ENCODE measurements at places on chromosomes 7 and 10. TPM values are rescaled to one million over a fixed set of nuclear protein-coding genes. Genes with fewer than 3 reads are reported as not detected.

- DNase-seq = peak; percentile 77
These were observed 719 bp downstream of the DPY19L1 start for GRCh38 chr7:35036361-35037171.

DNA sequence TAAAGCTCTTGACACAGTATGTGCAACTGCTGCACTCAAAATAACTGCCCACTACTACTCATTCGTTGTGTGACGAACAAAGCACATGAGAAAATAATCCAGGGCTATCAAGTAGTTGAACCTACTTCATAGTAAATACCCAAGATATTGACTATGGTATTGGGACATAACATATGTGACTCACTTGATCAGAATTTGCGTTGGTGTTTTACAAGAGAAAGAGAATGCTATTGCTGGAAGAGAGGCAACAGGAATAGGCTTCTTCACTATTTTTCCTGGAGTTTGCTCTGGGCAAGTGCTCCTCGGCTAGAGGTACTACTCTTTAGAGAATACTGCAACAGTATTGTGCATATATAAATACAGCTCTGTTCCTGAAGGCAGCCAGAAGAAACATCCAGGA, 2.5 kb downstream of the DGKB start:
- DNase-seq = no peak

SMKR1 gene
- total RNA-seq = not detected

ELOVL3 gene
- total RNA-seq = not detected

- DNase-seq = no peak
These were observed 243.6 kb downstream of the SKIDA1 start for GRCh38 chr10:21281765-21282484.

- DNase-seq = no peak
These were observed 5.5 kb downstream of the PPA1 start for GRCh38 chr10:70227548-70228320.

DNA sequence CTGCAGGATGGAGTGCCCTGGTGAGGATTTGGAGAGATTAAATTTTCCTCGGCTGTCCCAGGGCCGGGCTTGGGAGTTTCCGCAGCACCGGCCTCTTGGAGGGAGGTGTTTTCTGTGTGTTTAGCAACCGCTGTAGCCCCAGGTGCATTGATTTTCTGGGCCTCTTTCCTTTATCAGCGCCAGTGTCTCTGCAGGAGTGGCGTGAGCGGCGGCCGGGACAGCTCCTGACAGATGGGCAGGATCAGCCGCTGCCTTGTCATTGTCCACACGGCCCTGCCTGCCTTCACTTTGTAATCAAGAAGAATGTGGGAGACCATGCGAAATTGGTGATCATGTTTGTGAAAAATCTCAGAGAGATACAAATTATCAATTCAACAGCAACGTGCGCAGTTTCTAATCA, 32.4 kb downstream of the NKX6-2 start:
- DNase-seq = no peak

DNA sequence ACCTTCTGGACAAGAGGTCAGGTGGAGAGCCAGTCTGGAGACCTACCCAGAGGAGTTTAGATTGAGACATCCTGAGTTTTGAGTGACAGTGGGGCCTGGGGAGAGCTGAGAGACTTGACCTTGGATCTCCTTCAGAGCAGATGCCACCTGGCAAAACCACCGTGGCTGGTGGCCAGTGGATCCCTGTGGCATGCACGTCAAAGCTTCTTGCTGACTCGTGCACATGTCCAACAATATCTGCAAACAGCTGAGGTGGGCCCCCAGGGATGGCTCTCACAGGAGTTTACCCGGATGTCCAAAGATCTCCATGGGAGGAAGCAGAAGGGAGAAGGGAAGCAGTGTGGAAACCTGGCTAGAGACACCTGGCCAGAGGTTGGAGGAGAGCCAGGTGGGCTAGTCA, 230.5 kb downstream of the FANK1 start:
- no peak for DNase-seq

GRM8 gene
- total RNA-seq = not detected

FOXI2 gene
- total RNA-seq = not detected

COL17A1 gene
- total RNA-seq = 1.2 TPM

LRGUK gene
- not detected for total RNA-seq

GRCh38 chr10:12559578-12560178, 210.3 kb downstream of the CAMK1D start:
- DNase-seq = no peak

GRCh38 chr10:89279421-89279869, 22.4 kb upstream of the IFIT2 start:
- DNase-seq = peak; percentile 93

PKD1L1 gene
- total RNA-seq = 3.0 TPM

ACTR3C gene
- total RNA-seq = 0.69 TPM

DNA sequence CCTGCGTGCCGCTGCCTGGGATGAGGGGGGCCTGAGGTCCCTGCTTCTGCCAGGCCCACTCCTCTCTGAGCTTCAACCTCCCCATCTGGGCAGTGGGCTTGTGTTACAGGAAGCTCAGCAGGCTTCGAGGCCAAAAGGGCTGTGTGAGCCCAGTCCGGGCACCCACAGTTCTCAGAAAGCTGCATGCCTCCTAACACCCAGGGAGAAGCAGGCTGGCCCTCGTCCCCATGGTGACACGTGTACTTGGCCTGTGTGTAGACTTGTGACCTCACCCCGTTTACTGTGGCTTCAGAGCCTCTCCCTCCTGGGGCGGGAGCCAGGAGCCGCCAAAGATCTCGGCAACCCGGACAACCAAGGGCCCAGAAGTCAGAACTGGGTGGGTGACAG, 2.2 kb upstream of the GRIFIN start:
- DNase-seq = no peak

DYDC2 gene
- not detected for total RNA-seq

GRCh38 chr10:118751265-118751664, 3.5 kb downstream of the CACUL1 start:
- no peak for DNase-seq

- DNase-seq = no peak
These were observed 268.3 kb upstream of the MTPN start for GRCh38 chr7:136245327-136246004.

DNA sequence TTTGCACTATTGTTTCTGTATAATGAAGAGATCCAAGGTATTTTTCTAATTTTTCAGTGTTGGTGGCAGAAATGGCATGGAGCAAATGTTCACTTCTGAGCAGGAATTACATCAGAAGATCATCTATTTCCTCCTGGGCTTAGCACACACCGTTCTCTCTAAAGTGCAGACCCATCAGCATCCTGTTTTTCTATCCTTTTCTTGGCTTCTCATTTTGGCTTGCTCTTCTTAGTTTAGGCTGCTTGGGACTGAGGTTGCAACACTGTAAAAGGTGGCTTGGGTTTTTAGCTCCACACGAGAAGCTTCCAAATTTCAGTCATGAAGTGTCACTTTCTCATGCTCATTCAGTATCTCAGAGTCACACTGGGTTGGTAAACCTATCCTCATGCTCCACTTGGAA, 79.9 kb upstream of the SMIM30 start:
- DNase-seq = no peak

PRSS1 gene
- not detected for total RNA-seq

GRCh38 chr7:141045126-141045841, 28.6 kb upstream of the TMEM178B start:
- no peak for DNase-seq

DNA sequence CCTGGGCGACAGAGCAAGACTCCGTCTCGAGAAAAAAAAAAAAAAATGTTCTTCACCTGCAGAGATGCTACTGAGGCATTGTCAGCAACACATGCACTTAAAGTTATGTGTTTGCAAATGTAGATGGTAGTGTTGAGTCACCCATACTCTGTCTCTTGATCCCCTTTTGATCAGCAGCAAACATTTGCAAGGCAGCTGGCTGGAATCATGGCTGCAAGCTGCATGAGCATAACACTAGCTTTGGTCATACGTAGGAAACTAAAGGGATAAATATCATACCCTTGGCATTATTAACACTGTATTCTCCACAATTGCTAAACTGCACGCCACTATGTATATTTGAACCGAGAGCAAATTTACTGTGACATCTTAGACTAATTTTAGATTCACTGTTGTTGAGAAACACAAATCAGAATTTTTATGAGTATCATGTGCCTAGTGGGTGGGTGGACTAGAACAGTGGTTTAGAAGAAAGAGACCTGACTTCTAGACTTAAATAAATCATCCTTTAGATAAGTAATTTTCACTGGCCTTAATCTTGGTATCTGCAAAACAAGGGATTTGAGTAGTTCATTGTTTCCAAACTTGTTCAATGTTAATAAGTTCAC, 229.3 kb upstream of the MEOX2 start:
- no peak for DNase-seq

- no peak for DNase-seq
These were observed 47.4 kb downstream of the ALOX5 start for GRCh38 chr10:45421221-45422097.

DNA sequence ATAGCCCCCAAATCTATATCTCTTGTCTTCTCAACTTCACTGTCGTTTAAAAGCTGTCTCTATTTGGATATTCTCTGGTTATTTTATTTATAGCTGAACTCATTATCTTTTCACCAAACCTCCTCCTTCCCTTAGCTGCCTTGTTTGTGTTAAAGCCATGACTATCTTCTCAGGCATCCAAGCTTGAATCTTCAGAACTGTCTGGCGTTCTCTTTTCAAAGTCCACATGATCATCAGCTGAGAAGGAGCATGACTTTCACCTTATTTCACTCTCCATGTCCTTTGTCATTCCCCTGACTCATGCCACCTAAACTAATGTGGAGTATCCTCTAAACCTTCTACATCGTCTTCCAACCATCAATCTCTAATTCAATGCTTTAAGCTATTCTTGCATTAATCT, 5.7 kb upstream of the GLCCI1 start:
- DNase-seq = no peak

GRCh38 chr10:117562220-117562619, 19.7 kb downstream of the EMX2 start:
- no peak for DNase-seq

GRCh38 chr7:145378197-145378596, 542.3 kb upstream of the TPK1 start:
- DNase-seq = no peak

DNA sequence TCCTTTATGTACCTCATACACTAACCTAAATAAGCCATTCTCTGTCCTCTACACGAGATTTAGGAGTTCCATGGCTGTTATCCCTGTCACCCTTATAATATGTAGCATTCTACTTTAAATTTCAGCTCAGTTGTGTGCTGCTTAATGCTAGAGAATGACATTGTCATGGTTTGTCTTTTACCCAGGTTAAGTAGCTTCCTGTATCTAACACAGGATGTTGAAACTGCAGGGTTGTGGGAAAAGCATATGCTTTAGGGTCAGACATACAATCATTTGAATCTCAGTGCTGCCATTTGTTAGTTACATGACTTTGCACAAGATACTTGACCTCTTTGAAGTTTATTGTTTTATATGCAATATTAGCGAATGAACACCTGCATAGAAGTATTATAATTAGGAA, 235.1 kb upstream of the CACNA2D1 start:
- no peak for DNase-seq

GRCh38 chr7:5435291-5436002, 11.8 kb upstream of the TNRC18 start:
- no peak for DNase-seq

- peak; percentile 85 for DNase-seq
These were observed 175.4 kb downstream of the SKAP2 start for GRCh38 chr7:26688936-26689506.

DNA sequence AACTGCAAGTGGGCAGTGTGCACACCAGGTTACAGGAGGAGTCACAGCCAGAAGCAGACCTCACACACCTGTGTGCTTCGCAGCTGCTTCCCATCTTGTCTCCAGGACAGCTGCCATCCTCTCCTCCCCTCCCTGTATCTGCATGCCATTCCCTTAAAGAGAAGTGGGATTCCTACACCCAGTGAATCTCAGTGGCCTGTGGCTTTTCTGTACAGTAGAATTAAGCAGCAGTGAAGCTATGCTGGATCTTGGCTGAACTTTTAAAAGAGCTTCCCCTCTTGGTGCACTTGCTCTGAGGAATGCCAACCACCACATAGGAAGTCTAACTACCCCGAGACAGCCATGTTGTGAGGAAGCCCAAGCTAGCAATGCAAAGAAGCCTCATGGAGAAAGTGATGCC, 236.5 kb upstream of the ZMIZ1 start:
- DNase-seq = no peak

PODXL gene
- total RNA-seq = 264 TPM

- peak; percentile 66 for DNase-seq
These were observed 161.6 kb upstream of the PRSS1 start for GRCh38 chr7:142587578-142588191.

NPS gene
- total RNA-seq = not detected

DNA sequence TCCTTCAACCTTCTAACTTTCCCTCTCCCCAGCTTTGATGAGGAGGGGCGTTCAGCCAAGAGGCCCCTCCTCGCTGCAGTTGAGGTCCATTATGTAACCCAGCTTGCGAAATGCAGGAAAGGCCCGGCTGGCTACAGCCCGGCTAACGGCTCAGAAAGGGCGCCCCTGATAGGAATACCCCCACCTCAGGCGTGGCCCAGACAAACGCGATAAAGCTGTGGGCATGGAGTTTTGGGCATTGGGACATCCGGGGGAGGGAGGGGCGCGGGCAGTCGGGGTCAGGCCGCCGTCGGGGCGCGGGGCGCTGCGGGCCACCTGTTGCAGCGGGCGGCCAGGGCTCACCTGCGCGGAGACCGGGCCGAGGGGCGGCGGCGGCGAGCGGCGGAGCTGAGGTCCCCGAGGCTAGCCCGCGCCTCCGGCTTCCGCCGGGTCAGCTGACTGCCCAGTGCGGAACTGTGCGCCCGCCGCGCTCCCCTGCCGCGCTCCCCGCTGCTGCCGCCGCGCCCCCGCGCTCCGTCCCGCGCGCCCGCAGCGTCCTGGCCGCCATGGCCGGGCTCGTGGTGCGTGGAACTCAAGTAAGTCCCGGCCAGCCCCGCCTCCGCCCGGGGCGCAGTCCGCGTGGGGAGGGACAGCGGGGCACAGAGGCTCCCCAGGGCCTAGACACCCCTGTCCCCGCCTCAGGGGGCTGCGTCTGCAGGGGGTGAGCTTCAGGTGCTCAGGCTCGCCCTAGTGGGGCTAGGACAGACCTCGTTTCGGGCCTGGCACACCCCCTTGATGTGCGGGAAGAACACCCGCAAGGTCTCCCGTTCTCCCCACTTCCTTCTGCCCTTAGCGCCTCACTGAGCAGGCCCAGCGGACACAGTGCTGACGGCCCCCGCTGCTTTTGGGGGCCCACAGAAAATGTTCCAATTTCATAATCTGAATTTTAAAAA, at the start of gene LRMDA:
Gene LRMDA (plus strand): TSS at position 445 of the 932 bp plus-strand sequence.
- no peak for DNase-seq

DNA sequence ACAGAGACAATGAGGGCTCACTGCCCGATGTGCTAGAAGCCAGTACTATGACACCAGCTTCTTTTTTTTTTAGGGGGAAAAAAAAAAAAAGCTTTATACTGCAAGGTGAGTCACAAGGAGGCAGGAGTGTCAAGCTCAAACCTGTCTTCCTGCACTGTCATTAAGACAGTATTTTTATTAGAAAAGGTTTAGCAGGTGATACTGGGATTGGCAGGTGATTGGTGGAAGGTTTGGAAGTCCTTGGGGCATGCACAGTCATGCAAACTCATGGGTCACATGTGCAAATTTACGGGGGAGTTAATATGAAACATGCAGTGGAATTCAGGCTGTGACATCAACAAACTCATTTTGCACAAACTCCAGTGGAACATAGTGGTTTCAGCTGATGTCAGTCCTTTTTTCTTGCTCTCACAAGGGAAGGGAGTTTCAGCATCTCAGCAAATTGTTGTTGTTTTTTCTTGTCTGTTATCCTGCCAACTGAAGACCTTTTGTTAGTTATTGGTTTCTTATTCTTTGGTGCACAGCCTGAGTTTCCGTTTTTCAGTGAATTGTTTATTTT, 530.6 kb downstream of the ANKRD7 start:
- DNase-seq = no peak

- no peak for DNase-seq
These were observed 25.2 kb downstream of the ATRNL1 start for GRCh38 chr10:115118346-115118745.

ZP3 gene
- 0.32 TPM for total RNA-seq

PPP1R9A gene
- 3.0 TPM for total RNA-seq

BAMBI gene
- 4.3 TPM for total RNA-seq
